ENCODE measurements at places on chromosomes 7 and 10.

DNA sequence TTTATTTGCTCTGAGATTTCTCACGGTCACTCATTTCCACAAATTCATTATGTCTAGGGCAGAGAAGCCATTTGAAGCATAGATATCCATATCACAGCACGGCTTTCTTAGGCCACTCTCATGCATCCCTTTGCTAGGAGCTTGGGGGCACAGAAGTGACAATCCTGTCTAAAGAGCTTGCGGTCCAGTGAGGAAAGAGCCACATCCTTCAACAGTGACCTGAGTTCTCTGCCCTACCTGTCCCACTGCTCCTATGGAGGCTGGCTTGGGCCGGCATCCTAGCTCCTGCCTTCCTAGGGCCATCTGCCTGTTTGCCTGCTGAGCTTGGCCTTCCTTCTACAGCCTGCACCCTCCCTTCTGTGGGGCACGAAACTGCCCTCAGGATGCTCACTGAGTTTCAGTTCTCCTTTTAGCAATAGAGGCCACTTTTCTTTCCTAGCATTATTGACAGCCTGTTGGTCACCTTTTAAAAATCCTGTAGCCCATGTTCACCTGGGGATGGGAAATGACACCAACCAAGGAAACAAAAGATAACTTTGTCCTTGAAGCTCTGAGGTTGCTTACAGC is 212.1 kb upstream of the GRB10 start:
- DNase-seq, result no peak

GRCh38 chr7:45456747-45457524 is 117.2 kb upstream of the ADCY1 start:
- no peak for DNase-seq

GRCh38 chr10:103653581-103654037 is 160.1 kb downstream of the NEURL1 start:
- DNase-seq, result no peak

DNA sequence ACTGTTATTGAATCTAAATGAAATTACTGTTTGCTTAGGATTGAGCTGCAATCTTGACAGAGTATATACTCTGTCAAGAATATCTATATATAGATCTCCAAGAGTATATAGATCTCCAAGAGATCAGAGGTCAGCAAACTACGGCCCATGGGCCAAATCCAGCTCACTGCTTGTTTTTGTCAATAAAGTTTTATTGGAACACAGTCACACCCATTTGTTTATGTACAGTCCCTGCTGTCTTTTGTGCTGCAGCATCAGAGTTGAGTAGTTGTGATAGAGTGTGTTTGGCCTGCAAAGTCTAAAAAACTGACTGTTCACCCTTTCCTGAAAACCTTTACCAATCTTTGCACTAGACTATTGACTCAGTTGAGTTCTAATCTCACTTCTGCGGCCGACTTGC is 66.3 kb upstream of the NPVF start:
- no peak for DNase-seq

- no peak for DNase-seq
These were observed 43.0 kb upstream of the RPA3 start for GRCh38 chr7:7761340-7761973.

DNA sequence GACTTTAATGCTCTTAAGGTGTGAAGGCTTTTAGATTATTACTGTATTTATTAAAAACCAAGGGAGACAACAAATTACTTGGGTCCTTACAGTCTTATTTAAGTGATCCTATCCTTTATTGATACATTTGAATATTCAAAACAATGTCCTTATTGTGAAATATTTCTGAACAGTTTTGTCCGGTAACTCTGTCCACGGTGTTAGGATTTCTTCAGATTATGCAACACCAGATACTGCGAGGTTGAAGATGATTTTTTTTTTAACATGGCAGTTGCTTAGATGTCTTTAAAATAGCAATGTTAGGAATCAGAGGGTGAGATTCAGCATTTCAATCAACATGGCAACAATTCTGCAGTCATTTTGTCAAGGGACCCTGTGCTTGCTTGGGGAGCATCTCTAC is 176.5 kb downstream of the CSTF2T start:
- DNase-seq, result no peak
